ENCODE measurements at places on chromosomes 2 and 18.

GRCh38 chr2:179265082-179265510 is 464 bp upstream of the SESTD1 start:
- DNase-seq = peak; percentile 38

DNA sequence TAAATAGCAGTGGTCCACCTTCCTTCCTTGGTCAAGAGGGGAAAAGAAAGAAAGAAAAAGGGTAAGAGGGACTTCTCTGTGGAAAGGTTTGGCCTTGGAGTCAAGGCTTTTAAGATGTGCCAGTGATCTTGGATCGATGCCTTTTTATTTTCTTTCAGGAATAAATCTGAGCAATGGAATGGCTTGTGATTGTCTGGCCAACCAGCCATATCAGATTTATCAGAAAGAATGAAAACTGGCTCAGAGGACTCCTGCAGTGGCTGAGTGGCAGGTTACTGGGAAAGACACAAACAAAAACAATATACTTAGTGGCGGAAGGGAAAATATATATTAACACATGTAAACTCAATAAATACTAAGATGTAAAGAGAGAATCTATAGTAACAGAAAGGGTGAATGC is 4.3 kb downstream of the ERBB4 start:
- DNase-seq = no peak

- DNase-seq = peak; percentile 93
Observed at GRCh38 chr2:85737481-85737880, 16.3 kb upstream of the ATOH8 start.

GRCh38 chr2:27566628-27567027 is 16.2 kb upstream of the ZNF512 start:
- peak; percentile 69 for DNase-seq

DNA sequence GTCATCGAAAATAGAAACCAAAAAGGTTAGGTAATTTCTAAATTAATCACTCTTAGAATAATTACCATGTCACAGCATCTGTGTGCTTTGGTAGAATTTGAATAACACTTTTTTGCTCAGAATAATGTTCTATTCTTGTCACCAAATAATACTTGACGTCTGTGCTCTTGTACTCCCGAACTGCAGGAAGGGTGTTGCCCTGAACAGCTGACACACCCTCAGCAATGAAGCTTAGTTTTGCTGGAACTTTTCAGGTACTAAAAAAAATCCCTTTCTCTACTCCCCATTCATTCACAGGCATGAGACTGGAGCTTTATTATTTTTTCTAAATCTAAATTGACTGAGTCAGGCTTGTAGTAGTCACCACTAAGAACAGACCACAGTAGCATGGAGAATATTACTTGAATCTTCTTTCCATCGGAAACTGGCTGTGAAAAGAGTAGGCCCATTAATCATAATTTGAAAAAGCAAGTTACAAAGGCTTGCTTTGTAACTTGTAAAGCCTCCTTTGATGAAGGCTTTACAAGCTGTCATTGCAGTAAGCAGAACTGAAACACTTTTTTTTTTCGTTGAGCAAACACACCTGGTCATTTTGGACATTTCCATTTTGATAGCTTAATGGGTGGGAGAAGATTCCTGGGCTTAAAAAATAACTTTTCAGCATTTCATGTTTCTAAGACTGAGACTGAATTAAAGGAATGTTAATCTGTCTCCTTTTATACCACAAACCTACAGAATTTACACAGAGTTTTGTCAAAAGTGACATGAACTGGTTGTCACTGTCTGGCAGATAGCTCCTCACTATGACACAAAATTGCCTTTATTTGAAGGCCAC is 70.3 kb upstream of the PELI1 start:
- no peak for DNase-seq

DNA sequence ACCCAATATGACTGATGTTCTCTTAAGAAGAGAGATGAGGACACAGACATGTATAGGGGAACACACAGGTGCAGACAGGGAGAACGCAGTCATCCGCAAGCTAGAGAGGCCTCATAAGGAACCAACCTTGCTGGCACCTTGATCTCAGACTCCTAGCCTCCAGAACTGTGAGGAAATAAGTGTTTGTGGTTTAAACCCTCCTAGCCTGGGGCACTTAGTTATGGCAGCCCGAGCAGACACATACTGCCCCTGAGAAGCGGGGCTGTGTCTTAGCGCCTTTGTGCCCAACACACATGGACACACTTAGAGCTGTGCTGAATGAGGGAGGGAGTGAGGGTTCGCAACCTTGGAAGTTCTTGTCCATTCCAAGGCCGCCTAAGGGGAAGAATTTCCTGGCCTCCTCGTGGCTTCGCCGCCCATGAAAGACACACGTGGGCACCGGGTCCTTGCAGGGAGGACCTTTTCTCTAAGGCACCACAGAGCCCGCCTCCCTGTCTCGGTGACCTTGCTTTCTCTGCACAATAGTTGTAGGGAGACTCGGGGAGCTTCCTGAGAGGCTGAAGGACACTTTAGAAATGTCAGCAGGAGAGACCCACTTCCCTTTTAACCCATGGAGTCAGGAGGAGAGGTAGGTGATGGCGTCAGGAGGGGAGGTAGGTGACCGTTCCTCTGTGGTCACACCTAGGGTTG is 224.5 kb upstream of the HDAC4 start:
- DNase-seq = no peak

DNA sequence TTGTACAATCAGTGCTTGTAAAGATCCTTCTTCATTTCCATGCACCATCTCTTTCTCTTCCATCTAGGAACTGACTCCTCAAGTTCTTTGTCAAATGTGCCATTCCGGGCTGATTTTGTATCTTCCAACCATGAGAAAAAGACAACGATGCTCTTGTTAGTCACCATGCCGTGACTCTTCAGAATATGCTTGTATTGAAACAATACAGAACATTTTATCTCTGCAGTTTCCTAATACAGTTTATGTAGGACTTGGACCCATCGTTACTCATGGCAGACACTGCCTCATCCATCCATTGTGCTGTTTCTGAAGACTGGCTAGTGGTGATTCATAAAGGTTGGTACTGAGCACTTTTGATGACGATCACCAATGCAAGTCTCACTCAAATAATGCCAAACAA is 283.2 kb downstream of the KCNS3 start:
- no peak for DNase-seq

All from AG08395 (cell line).